HuH-7 (cell line): ENCODE measurements at places on chromosomes 16 and 17.

DNA sequence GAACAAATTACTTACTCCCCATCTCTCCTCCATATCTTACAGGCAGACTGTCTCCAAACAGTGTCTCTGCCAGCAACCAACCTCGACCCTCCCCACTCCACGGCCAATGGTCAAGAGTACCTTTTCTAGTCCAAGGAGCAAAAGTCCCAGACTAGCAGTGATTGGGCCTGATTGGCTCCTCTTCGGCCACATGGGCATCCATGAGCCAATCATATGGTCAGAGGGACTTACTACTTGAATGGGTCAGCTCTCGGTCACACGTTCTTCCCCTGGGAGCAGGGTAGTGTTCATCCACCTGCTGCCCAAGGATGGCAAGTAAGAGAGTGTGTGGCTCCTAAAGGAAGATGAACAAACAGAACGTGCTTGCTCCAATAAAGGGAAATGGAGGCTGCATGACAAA is 84.6 kb downstream of the C16orf78 start:
- no peak for DNase-seq

DNA sequence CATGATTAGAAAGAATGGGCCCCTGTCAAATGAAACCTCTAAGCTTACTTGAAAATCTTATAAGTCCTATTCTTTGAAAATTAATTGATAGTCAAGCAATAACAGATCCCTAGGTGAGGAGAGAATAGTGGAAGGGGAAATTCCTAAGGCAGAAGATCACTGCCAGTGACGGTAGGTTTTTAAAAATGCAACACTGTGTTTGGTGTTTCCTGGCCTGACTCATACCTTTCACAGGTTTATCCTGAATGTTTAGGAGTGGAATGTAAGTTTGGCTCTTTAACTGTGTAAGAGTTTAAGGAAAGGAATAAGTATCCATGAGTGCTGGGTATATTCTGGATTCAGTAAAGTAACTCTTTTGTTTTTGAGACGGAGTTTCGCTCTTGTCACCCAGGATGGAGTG is 23.8 kb downstream of the HAPSTR1 start:
- no peak for DNase-seq

- DNase-seq: no peak
These were observed 20.1 kb upstream of the CLEC19A start for GRCh38 chr16:19265380-19265930.

DNA sequence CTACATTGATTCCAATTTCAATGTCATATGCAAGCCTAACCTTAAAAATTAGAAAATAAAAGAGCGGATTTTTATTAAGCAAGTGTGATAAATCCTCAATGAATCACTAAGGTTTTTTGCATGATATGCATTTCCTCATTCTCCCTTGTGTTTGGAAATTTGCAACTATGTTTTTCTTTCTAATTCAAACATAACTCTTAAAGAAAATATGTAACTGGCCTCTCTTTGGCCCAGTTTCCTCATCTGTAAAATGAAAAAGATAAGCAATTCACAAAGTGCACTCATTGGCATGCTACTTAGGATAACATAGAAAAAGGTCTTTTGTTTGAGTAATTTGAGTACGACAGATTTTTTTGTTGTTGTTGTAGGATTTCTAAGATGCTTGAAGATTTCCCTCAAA is 295.5 kb downstream of the CDH11 start:
- no peak for DNase-seq

- DNase-seq: no peak
These were observed 216.0 kb downstream of the C16orf78 start for GRCh38 chr16:49589544-49590031.

- no peak for DNase-seq
These were observed 93.3 kb downstream of the BRIP1 start for GRCh38 chr17:61770043-61770442.

- no peak for DNase-seq
These were observed 31.7 kb upstream of the BRD7 start for GRCh38 chr16:50400312-50400966.
